ENCODE measurements at places on chromosomes 2 and 18. TPM values are rescaled to one million over a fixed set of nuclear protein-coding genes. Genes with fewer than 3 reads are reported as not detected.
A peak's percentile ranks its signal among the peaks of the same experiment; 100 is the strongest.

The SERPINB10 gene
- total RNA-seq: not detected

The LCT gene
- total RNA-seq: not detected

The MYOM1 gene
- total RNA-seq: 0.99 TPM

The CRYGC gene
- not detected for total RNA-seq

The MC5R gene
- total RNA-seq: not detected

The G6PC2 gene
- not detected for total RNA-seq

The ANKRD30BL gene
- not detected for total RNA-seq

The UPP2 gene
- total RNA-seq: not detected

The VWA3B gene
- total RNA-seq: not detected

The HAAO gene
- total RNA-seq: 1.2 TPM

The METTL21A gene
- total RNA-seq: 31.1 TPM

DNA sequence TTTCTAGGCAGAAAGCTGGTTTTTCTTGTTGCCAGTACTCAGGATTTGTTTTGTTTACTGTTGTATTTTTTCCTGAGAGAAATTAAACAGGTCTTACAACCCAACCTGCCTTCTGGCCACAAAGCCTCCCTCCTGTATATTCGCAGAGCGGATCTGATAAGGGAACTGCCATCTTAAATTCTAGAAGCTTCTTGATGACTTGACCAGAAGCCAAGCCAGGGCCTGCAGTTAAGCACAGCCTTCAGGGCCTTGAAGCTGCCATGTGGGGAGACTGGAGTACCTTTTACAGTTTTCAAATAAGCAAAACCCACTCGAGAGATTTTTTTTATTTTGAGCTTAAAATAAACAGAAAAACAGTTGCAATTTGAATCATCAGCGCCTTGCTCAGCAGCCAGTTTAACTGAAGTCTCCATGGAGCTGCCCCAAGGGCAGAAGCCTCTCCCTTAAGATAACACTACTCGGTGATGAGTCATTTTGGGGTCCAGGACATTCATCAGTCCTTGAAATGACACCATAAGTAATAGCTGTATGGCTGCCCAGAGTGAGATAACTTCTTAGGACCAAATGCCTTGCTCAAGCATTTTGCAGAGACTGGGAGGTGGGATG is 51.5 kb upstream of the PHLPP1 start:
- peak; percentile 4 for DNase-seq

DNA sequence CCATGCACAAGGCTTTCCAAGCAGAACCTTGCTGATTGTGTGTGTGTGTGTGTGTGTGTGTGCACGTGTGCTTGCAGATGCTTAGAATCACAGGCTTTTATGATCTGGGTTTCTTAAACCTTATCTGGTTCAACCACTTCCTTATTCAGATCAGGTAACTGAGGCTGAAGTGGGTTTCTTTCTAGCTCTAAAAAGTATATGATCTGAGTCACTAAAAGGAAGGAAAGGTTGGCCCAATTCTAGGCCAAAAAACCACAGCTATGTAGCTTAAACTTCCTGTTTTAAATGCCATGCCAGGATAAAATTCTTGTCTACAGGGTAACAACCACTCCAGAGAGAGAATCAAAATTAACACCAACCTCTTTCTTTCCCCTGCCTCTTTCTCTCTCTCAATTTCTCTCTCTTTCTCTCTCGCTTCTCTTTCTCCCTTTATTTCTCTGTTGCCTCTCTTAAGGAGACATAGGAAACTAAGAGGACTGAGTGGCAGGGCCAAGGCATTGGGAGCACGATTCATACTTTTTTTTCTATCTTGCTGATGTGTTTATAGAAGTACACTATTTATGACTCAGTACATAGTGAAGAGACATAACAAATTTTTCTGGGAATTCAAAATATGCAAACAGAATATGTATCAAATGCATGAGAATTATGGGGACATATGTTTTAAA is 140.3 kb downstream of the TRIB2 start:
- peak; percentile 63 for DNase-seq

DNA sequence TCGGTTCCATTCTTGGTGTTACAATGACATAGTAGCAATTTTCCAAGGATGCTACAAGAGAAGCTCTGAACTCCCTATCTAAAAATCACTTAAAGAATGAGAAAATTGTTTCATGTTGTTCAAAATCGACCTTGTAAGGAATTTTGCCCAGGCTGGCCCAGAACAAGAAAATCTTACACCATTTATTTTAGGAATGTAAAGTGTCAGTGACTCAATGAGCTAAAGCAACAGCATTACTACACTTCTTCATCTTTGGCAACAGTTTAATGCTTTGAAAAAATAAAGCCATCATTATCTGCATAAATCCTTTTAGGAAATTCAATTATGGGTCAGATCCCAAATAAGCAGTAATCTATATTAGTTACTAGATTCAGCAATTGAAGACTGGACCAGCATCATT is 38.6 kb downstream of the SLC25A12 start:
- no peak for DNase-seq

DNA sequence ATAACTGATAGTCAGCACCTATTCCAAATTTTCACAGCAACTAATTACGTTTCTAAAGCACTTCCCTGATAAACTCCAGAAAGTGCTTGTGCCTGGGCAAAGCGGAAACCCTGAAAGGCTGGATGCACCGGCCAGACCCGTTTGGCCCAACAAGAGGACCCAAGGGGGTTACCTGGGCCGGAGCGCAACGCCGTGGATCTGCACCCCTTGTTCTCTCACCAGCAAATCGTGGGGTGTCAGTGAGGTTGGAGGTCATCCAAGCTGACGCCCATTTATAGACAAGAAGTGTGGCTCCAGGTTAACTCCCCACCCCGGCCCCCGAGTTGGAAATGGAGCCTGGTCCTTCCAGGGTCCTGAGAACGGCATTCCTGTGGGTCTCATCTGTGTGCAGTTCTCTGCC is 167.0 kb upstream of the HDAC4 start:
- DNase-seq: no peak

DNA sequence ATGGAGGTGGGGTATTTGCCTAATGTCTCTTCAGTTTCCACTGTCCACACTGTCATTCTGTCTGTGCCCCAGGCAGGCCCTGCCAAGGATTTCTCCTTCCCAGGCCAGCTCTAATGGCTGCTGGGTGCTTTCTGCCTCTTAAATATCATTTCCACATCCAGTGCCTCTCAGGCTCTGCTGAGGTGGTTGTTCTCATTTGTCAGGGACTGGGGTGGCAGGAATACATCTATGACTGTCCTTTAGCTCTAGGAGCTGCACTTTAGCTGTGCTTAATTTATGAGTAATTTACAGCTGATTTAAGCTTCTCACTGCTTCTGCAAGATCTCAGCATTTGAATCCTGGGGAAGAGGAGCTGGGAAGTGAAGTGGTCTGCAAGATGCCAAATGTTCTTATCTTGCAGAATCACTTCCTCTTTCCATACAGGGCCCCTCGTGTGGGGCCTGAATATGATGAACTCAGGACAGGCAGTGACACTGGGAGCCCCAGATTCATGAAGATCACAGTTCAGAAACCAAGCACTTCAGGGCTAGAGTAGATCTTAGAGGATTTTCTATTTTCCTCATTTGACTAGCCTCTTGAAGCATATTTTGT is 150.2 kb downstream of the FSHR start:
- DNase-seq: no peak

GRCh38 chr2:154133823-154134222 is 262.1 kb downstream of the GALNT13 start:
- peak; percentile 4 for DNase-seq

DNA sequence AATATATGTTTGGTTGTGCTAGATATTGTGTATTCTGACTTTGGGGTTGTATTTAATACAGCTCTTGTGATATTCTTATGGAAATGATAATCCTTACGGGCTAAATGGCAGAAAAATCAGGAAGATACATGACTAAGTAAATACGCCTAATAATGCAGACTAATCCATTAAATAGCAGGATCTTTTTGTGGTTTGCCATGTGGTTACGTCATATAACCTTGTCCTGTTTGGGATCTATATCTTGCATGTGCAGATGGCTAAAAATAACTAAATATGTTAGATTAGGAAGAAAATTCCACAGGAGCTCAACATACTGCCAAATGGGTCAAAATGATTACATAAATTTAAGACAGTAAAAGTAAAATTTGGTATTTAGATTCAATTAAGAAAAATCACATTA is 83.0 kb downstream of the NEB start:
- DNase-seq: no peak

DNA sequence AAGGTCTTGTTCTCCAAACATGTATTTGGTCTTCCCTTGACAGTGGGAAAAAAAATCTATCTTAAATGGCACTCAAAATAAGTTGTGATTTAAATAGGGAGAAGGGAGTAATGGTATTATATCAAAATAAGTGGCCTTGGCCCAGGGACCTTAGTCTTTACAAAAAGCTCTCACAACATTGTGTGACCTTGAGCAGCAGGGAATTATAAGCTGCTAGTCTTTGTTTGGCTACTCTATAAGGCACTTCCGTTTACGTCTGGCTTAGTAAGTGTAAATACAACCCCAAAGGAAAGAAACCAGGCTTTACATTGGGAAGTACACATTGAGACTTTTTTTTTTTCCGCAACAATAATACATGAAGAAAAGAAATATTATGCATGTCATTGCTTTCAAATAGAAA is 734.0 kb upstream of the LINC00305 start:
- DNase-seq: no peak

DNA sequence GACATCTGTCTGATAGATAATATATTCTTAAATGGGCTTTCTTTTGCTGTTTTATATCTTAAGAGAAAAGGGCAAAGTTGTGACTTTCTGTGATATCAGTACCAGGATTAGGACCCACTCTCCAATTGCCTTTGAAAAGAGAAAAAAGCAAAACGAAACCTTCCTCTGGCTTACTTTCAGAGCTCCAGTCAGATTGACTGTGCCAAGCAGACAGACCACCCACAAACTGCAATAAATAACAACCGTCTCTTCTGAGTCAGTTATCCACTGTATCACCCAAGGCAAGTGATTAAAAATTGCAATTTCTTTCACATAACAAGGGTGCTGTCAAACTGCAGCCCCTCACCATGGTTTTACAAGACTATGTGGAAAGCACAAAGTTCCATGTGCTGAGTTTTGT is 230.5 kb upstream of the SETBP1 start:
- DNase-seq: no peak

DNA sequence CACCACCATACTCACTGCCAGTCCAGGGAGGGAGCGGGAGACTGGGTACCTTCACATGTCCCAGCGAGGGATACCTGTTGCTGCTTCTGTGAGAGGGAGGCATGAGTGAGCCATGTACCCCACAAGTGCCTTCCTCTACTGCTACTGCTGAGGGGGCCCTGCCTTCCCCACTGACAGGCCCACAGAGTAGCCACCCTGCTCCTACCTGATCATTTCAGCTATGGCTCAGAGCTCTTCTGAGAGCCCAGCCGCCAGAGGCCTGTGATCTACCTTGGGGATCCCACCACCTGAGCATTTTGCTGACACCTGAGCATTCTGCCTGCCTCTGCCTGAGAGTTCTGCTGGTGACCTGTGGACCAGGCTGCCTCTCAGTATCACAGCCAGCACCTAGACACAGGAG is 137.6 kb downstream of the FSIP2 start:
- DNase-seq: no peak

DNA sequence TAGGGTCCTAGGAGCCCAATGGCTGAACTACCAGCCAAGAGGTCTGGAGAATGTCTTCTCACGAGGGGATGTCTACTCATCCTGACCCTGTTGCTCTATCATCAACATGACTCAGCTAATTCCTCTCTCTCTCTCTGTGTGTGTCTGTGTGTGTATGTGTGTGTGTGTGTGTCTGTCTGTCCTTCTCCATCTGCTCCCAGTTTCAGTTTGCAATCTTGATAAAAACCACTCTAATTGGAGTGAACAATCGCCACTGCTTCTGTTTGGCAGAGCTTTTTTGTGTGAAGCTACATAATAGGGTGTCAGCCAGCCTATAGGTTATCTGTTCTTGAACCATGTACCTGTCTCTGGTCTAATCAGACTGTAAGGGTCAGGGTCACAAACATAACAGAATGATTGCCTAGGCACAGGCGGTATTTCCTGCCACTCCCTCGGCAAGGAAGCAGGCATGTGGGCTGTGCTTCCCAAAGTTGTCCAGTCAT is 219.8 kb downstream of the SH3BP4 start:
- peak; percentile 53 for DNase-seq

DNA sequence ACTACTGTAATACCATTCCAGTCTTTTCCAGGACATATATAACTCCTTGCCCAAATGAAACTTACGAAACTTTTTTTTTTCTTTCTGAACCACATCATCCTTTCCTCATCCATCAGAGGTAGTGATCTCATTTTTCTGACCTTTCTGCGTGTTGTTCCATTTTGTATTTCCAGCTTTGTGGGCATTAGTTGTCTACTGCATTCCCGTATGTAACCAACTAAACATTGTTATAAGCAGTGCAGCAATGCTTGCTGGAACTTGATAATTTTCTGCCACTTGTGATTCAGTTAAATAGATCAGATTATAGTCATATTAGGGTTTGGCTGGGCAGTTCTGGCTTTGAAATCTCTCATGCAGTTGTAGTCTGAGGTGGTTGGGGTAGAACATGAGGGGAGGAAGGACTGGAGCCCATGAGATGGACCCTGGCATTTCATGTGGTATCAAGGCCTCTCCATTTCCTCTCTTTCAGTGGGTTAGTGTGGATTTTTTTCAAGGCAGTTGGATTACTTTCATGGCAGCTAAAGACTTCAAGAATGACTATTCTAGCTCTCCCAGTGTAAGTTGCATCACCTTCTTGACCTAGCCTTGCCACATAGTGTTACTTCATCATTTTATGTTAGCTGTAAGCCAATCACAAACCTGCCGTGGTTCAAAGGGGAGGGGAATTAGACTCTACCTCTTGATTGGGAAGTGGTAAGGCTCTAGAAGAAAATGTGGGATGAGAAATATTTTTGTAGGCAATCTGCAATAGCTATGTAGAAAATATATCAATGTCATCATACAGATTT is 80.5 kb downstream of the EHBP1 start:
- peak; percentile 59 for DNase-seq

DNA sequence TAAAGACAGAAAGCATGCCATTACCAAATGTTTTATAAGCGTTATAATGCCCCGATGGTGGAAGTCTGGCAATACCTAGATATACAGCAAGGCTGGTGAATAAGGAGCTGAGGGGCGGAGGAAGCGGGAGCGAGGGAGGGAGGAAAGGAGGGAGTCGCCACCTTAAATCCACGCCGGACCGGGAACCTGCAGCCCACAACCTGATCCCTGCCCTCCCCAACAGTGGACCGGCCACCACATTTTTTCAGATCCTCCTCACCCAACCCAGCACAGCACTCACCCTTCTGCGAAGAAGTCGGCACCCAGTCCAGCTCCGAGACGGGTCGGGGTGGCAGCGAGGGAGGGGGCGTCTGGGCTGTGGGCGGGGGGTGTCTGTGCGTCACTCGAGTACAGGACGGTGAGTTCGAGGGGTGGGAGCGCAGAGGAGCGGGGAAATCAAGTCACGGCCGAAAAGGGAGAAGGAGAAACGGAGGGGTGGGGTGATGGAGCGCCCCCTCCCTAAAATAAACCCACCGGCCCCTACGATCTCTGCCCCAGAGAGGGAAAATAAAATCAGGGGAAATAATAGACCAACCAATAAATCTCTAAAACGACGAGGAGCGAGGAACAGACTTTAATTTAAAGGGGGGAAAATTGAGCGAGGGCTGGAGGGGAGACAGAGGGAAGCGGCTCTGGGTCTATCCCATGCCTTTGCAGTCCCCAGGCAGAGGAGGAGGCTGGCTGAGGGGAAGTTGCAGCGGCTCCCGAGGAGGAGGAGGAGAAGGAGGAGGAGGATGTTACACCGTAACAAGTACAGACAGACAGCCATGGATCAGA is 96.5 kb upstream of the SERTAD2 start:
- DNase-seq: peak; percentile 37

- no peak for DNase-seq
These were observed 52.2 kb downstream of the MRPS9 start for GRCh38 chr2:105090091-105090490.

- DNase-seq: no peak
These were observed 1.2 kb downstream of the ZFP36L2 start for GRCh38 chr2:43225093-43225787.

GRCh38 chr2:191797942-191798876 is 48.7 kb downstream of the CAVIN2 start:
- no peak for DNase-seq

Data from renal cortical epithelial cell (primary cell).